WTC11 (cell line): ENCODE measurements at places on chromosomes 12 and 14. TPM values are rescaled to one million over a fixed set of nuclear protein-coding genes. Genes with fewer than 3 reads are reported as not detected.
A peak's percentile ranks its signal among the peaks of the same experiment; 100 is the strongest.

DNA sequence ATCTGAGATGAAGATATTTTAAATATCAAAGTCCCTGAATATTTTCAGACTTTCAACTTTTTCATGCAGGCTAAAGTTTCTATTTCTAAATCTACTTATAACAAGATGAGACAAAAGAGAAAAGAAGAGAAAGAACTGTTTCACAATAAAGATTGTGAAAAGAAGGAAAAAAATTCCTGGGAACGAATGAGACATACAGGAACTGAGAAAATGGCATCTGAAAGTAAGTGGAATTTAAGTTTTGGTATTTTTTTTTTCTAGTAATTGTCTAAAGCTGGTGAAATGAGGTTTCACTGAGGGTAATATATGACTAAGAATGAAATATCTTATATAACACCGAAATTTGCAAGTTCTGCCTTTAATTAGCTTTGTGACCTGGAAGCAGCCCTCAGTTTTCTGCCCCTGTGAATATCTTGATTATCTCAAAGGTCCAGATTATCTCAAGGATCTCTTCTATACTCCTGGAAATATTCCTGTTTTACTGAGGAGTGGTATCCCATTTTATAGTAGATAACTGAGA lies 55.7 kb upstream of the PRPF39 start:
- no peak for DNase-seq

GRCh38 chr12:108861878-108862587 lies 4.7 kb upstream of the SSH1 start:
- DNase-seq, result no peak

DNA sequence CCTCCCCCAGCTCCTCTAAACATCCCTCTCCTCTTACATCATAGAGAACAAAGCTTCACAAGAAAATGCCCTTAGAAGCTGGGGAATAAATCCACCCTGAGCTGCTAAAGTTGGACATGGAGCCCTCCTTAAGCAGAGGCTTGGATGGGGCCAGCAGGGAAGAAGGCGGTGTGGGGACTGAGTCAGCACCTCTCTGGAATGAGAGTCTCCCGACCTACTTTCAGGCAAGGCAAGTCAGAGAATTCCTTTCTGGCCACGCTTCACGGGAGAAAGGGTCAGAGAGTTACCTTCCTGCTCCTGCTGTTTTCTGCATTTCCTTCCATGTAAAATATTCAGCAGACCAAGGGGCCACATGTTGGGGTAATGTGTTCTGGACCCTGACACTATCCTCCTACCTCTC lies 113.3 kb upstream of the PRB2 start:
- DNase-seq, result no peak

- peak; percentile 34 for DNase-seq
These were observed 302.1 kb upstream of the FBXO33 start for GRCh38 chr14:39734306-39734705.

DNA sequence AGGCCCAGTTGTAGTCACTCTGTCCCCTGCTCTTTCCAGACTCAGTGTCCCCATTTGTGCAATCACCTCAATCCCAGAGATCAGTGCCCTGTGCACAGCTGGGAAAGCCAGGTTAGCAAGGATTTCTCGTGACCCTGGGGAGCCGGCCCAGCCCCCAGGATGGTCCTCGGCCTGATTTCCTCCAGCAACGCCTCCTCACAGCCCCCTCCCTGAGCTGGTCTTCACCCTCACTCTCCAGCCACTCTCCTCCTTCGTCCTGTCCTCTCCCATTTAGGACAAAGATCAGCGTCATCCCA lies 194.8 kb upstream of the C14orf180 start:
- DNase-seq, result no peak

AMIGO2 gene
- 4.0 to 6.5 TPM (median 4.9 TPM) in 3 replicates for total RNA-seq

PLA2G1B gene
- total RNA-seq, result 0.92 to 1.8 TPM (median 1.4 TPM) in 3 replicates

TEX52 gene
- total RNA-seq, result not detected in 3 replicates
